ENCODE measurements at places on chromosomes 12 and 14.

DNA sequence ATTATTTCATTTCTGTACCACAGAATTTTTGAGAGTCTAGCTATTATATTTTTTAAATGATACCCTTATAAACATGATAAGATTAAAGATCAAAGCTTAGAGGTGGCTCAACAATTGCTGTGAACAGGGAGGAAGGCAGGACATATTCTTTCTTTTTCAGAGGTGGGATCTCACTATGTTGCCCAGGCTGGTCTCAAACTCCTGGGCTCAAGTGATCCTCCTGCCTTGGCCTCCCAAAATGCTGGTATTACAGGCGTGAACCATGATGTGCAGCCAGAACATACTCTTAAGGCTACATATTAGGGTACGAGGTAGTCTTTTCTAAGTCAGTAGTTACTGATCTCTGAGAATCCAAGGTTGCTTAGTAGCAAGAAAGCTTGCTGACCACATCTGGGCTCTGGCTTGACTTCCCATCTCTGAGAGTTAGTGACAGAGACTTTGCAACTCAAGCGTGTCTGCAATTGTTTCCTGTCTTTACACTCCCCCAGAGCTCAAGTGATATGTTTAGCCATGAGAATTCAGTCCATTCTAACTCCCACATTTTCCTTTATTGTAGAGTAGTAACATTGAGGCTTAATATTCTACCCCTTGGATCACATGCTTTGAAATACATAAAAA is 8.6 kb downstream of the RAB5B start:
- DNase-seq, result no peak

DNA sequence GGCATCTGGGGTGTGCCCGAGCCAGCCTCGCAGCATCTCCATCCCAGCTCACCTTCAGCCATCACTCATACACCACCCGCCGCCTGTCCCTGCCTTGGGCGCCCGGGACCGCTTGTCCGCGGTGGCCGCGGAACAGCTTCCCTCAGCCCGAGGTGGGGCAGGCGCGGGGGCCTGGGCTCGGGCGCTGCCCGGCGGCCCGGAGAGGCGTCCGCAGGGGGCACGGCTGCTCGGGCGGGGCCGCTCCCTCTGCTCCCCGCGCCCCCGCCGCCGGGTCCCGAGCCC is 430 bp downstream of the SLC41A2 start:
- DNase-seq, result no peak

- DNase-seq, result no peak
These were observed 394.2 kb downstream of the FSCB start for GRCh38 chr14:44112774-44113460.

DNA sequence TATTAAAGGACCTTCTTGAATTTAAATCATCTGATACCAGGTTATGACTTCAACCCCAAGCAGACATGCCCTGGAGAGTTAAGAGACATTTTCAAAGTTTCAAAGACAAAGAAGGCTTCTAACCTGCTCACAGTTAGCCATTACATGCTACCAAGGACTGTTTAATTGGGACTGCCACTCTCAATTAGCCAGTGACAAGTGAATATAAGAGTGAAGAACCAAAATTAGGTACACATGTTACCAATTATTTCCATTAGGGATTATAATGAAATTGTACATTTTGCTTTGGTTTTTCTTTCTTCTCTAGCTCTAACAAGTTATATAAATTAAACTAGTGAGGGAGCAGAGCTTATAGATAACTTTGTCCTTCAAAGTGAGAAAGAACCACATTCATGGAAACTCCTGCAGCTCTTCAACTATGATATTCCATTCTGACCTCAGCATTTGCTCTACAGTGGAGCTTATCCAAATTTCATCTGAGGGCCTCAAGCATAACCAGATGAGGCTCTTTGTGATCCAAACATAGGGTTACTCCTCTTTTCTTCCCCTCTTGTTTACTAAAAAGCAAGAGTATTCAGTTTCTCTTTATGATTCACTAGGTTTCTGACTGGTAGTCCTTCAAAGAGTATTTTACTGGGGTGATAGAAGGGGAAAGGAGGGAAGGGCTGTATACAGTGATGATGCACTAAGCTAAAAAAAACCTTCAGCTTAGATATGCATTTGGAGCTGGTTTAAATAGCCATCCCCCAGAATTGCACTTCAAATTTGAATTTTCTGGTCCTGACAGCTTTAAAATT is 91.3 kb downstream of the DUSP6 start:
- DNase-seq, result no peak

GRCh38 chr12:17593715-17594406 is 496.1 kb downstream of the RERGL start:
- DNase-seq, result no peak

DNA sequence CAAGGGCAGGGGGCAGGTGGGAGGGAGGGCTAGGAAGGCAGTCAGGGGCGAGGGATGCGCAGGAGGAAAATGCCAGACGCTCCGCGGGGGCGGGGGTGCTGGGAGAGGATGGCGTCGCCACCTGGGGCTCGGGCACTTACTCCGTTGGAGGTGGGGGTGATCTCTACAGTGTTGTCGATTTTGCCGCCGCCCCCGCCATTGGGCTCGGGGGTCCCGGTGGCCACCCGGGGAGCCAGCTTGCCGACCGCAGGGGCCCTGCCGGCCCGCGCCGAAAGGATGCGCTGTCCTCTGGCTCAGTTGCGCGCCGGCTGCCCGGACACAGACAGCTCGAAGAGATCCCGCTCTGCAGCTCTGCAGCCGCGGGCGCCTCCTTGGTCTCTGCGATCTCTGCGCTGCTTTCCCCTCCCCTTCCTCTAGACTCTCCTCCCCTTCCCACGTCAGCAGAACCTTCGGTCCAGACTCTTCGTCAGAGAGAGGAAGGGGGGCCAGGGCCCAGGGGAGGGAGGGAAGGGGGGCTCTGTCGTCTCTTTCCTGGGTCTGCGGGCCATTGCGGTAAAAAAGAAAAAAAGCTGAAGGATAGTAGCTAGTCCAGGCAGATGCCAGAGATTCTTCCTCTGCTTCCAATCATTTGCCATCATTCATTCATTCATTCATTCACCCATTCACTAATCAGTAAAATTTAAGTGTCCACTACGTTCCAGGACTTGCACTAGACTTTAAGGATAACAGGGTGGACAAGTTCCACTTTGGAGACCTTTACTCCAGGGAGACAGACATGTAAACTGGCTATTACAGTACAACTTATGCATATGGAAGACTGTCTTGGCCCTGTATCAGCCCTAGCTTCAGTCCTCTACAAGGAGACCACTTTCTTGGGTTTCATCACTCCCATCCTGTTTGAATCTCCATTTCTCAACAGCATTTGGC is at the start of gene SLC22A17:
Gene SLC22A17, minus strand, starts transcription at position 382 of the 927 bp plus-strand sequence.
- no peak for DNase-seq

DNA sequence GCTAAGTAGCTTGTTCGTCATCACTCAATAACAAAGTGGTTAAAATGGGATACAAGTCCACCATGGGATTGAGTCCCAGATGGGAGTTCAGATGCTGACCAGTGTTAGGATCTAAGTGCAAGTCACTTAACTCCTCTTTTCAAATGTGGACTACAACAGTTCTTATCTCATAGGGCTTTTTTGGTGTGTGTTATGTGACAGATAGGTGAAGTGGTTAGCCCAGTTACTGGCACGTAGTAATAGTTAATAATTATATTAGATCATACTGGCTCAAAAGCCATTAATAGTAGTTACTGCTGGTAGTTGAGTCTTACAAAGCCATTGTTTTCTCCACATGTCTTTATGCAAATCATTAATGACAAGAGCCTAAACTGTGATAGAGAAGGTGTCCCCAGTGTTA is 73.2 kb downstream of the RCOR1 start:
- DNase-seq, result no peak

- DNase-seq, result no peak
These were observed 951 bp downstream of the WDHD1 start for GRCh38 chr14:55025948-55026347.

DNA sequence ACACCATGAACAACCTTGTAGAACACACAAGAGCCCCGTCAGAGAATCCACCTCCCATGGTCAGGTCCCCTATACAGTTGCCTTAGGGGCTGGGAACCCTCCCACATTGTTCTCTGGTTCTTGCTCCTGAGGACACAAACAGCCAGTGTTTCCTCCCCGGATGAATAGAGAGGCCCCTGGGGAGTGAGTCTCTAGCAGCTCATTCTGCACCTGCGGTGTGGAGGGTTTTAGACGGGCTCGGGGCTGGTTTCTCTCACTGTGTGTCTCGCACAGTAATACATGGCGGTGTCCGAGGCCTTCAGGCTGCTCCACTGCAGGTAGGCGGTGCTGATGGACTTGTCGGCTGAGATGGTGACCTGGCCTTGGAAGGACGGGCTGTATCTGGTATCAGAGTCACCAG is 1052.1 kb downstream of the TMEM121 start:
- DNase-seq, result no peak

- no peak for DNase-seq
These were observed 140.5 kb downstream of the PRKCH start for GRCh38 chr14:61461808-61462275.

DNA sequence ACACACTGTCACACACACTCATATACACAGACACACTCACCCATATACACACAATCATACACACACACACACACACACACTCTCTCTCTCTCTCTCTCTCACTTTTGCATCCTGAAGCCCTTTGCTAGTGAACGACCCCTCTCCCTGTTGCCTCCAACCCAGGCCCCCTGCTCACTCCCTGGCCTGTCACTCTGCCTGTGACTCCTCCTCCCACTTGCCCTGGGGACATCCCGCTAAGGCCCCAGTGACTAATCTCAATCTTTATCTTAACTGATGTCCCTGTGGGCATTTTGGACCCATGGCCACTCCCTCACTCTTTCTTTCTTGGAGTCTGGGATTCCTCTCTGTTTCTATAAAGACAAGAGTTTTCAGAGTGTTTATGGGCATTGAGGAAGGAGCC is 10.9 kb upstream of the DLK1 start:
- no peak for DNase-seq

DNA sequence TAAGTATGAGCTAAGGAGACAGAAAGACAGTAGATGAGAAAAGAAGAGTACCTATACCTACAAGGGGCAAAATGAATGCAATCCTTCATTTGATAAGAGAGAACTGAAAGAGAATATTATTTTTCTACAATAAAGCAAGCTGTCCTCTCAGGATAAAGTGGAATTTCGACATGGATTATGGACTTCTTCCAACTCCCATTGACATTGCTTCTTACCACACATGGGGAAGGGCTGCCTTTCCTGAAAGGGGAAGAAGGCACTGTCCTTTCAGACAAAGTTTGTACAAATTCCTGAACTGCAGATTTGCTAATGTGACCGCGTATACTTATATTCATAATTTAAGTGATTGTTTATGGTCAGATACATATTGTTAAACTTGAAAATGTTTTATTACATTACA is 4.3 kb upstream of the HEBP1 start:
- DNase-seq, result no peak

DNA sequence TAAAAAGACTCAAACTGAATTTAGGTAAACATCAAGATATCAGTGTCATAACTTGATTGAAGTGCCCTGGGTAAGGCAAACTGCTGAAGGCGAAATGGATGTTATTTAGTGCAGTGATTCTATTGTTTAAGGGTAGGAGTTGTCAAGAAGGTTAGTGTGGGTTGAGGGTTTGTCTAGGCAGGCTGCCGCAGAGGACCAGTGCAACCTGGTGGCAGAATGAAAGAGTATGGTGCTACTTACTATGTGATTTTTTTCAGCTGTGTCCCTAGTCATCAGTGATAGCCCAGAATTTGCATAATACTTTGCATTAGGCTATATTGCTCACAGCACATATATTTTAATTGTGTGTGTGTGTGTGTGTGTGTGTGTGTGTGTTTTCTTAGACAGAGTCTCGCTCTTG is 1127.0 kb downstream of the GALC start:
- DNase-seq, result no peak

- DNase-seq, result no peak
These were observed 51.5 kb upstream of the GPATCH2L start for GRCh38 chr14:76100236-76100635.

DNA sequence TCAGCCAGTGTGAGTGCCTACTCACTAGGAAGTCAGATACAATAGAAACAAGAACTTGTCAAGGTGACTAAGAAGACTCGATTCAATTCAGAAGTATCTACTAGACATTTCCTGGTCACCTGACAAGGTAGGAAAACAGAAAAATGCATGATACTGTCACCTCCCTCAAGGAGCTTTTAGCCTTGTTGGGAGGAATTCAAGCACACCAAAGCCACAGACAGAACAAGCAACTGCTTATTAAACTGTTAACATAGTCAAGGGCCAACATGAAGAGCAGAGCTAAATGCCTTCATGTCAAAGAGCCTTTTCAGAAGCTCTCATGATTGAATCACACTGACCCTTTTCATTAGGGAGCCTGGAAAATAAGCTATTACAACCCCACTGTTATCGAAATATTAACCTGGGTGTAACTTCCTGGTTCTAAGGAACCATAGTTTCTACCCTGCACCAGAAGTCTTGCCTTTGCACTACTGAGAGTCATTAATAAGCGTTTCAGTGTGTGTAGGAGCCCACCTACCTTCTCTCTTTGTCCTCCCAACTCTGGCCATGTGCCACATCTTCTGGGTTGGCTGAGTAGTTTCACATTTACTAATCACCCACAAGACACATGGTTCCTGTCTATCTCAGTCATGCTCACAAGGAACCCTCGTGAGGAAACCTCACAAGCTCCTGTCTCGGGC is 31.0 kb upstream of the LGALS3 start:
- peak; percentile 98 for DNase-seq

- DNase-seq, result no peak
These were observed 11.6 kb downstream of the OTX2 start for GRCh38 chr14:56798447-56799342.

GRCh38 chr14:50944647-50945413 is 547 bp upstream of the PYGL start:
- no peak for DNase-seq

DNA sequence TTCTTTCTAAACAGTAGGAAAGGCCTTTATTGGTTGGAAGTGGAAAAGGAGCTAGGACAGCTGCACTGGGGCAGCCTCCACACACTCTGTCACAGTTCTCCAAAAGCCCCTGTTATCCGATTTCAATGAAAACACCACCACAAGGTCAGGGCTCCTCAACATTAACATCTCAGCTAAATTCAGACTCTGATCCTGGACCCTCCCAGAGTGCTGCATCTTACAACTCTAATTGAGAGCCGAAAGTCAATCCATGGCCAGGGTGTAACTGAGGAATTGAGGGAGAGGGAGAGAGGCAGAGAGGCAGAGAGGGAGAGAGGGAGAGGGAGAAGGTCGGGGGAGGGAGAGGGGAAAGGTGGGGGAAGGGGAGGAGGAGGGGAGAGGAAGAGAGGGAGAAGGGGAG is 32.1 kb downstream of the DICER1 start:
- no peak for DNase-seq

GRCh38 chr14:34465069-34465859 is 3.2 kb upstream of the SPTSSA start:
- DNase-seq, result no peak

- DNase-seq, result no peak
These were observed 125.0 kb downstream of the AKAP6 start for GRCh38 chr14:32453857-32454810.

Measured in GM12864 (cell line).